Activated CD8-positive, alpha-beta memory T cell treated with anti-CD3 and anti-CD28 coated beads for 4 hours (primary cell): ENCODE measurements at places on chromosomes 16 and 17.

- DNase-seq, result no peak
These were observed 120.1 kb downstream of the CYLD start for GRCh38 chr16:50861970-50862411.

GRCh38 chr17:1630662-1631061 lies 2.0 kb upstream of the SLC43A2 start:
- no peak for DNase-seq

DNA sequence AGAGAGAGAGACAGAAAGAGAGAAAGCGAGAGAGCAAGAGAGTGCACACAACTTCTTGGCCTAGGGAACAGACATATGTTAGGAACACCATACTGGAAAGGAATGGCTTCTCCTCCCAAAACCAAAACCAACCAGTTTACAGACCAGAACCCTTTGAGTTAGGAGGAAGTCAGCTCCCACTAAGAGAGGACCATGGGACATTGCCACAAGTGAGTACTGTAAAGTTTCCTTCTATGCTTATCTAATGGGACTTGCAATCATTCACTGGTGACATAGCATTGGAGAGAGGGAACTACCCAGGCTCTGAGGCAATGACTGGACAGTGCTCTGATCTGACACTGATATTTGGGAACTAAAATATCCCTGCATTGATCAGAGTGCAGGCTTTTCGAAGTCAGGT lies 32.4 kb downstream of the TBC1D3B start:
- DNase-seq, result no peak

- DNase-seq, result peak; percentile 76
These were observed 19.1 kb upstream of the STAC2 start for GRCh38 chr17:39244600-39245570.

DNA sequence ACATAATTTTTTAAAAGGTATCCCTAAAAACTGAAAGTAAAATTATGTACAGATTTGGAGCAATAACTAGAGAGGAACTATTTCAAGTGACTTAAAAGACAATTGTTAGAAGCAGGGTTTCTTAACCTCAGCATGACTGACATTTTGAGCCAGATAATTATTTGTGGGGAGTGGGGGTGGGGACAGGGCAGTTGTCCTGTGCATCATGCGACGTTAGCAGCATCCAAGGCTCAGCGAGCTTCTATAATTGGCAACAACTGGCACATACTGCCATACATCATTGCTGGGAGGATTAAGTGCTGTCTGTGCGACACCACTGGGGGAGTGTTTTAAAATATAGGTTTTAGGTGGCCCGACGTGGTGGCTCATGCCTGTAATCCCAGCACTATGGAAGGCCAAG lies 27.1 kb downstream of the GABARAPL2 start:
- no peak for DNase-seq

DNA sequence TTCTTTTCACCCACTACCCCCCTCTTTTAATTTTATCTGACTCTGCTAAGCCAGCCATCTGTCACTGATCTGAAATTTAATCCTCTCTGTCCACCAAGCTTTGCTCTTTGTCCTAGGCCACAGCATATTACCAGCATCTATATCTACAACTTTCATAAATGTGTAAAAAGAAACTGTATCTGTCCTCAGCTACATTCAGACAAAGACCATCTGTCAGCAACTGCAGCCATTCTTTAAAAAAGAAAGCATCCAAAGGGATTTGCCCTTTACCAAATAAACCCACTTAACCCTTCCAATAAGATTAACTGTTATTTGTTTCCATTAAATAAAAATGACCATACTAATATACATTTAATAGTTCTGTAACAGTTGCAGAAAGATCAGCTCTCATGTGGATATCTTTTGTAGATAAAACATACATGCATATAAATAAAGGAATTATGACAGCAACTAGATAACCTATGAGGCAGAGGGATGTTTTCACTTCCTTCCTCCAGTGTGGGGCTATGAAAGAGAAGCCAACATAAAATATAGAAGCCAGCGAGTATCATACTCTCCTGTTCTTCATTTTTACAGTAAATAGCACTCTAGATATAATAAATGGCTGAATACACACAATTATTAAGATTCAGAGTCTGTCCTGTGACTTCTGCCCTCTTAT lies 602.5 kb upstream of the SALL1 start:
- no peak for DNase-seq

DNA sequence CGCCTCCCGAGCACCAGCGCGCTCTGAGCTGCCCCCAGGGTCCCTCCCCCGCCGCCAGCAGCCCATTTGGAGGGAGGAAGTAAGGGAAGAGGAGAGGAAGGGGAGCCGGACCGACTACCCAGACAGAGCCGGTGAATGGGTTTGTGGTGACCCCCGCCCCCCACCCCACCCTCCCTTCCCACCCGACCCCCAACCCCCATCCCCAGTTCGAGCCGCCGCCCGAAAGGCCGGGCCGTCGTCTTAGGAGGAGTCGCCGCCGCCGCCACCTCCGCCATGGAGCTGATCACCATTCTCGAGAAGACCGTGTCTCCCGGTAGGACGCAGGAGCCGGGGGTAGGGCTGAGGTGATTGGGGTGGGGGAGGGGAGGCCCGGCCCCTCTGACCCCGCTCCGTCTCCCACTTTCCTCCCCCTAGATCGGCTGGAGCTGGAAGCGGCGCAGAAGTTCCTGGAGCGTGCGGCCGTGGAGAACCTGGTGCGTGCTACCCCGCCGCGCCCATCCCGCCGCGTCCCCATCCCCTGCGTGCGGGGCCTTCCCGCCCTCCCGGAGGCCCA lies 329 bp downstream of the KPNB1 start:
- no peak for DNase-seq

GRCh38 chr16:19068237-19068815 lies 912 bp downstream of the COQ7 start:
- no peak for DNase-seq

DNA sequence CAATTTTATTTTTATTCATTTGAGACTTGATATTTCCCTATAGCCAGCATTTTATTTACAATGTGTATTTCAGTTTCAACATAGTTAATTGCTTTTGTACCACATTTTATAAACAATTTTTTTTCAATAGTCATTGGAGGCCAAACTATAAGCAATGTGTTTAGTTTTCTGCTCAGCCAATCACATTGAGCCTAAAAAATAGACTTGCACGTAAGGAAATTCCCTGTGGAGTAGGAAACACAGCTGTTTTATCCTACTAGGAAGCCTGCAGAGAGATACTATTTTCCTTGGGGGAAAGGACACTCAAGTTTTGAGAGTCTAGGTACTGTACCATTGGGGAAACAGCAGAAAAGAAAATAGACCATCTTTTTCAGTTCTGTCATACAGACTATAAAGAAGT lies 410.2 kb upstream of the GOT2 start:
- DNase-seq, result no peak

- no peak for DNase-seq
These were observed 6.2 kb downstream of the JPH3 start for GRCh38 chr16:87608400-87608985.

DNA sequence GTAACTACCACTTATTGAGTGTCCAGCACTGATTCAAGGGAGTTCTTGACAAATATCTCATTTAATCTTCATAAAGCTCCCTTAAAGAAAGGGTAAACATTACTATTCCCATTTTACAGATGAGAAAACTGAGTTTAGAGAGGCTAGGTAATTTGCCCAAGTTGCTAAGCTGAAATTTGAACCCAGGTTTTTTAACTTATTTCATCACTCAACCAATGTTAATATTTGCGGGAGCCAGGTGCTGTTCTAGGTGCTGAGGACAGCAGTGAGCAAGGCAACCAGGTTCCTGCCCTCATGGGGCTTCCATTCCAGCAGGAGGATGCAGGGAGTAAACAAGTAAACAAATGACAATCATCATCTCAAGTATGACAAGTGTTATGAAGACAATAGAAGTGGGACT lies 104.0 kb upstream of the LHX1 start:
- no peak for DNase-seq

- no peak for DNase-seq
These were observed 16.1 kb upstream of the CRHR1 start for GRCh38 chr17:45768000-45768399.

- DNase-seq, result no peak
These were observed 538.2 kb downstream of the MAF start for GRCh38 chr16:79062336-79062735.

DNA sequence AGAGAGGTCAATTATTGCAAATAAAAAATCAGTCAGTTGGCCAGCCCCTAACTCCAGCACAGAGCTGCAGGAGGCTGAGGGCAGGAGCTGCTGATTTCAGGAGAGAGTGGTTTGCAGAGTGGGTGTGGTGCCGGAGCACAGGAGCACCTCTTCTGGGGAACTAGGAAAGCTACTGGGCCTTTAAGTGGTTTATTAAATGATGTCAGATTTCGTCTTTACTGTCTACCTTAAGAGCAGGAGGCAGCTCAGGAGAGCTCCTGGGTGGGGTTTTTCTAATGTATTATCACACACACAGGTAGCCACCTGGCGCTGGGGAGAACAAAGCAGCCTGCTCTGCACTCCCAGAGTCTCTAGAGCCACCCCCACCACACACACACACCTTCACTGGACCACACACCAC lies 11.5 kb upstream of the HAS3 start:
- no peak for DNase-seq

DNA sequence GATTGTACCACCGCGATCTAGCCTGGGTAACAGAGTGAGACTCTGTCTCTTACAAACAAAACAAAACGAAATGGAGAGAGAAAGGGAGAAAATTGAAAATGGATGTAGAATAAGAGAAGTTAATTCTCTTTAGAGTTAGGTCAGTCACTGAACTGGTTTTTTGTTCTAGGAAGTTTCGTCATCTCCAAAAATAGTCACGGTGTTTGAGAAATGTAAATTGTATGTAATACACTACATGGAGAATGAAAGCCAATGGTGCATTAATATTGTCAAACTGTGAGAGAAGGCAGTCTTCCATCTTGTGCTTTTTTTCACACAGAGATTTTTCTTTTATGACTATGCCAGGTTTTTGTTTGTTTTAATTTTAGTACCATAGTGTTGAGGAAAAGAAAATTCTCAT lies 145.9 kb downstream of the BCAS3 start:
- no peak for DNase-seq

DNA sequence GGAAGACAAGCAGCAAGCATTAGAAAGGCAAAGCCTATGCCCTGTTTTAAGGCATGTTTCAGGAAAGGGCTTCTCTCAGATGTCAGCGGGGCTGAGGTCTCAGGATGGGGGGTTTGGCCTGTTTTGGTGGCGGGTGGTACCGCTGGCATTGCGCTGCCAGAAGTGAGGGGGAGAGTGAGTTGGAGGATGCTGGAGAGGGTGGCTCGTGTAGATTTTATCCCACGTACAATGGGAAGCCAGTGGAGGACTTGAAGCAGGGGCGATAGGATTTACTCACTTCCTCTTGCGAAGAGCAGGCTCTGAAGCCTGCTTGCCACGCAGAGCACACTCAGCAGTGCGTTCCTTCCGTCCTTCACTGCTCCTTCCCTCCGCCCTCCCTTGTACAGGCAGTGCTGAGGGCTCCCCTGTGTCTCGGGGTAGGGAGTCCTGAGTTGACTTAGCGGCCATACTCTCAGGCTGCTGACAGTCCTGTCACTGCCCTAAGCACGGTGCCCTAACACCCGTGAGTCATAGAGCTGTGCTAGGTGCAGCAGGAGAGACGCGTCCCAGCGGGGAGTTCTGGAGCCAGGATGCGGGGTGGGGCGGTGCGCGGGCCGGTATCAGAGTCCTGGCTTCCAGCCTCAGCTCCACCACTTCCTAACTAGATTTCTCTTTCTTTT lies 113.1 kb downstream of the SNX29 start:
- no peak for DNase-seq

DNA sequence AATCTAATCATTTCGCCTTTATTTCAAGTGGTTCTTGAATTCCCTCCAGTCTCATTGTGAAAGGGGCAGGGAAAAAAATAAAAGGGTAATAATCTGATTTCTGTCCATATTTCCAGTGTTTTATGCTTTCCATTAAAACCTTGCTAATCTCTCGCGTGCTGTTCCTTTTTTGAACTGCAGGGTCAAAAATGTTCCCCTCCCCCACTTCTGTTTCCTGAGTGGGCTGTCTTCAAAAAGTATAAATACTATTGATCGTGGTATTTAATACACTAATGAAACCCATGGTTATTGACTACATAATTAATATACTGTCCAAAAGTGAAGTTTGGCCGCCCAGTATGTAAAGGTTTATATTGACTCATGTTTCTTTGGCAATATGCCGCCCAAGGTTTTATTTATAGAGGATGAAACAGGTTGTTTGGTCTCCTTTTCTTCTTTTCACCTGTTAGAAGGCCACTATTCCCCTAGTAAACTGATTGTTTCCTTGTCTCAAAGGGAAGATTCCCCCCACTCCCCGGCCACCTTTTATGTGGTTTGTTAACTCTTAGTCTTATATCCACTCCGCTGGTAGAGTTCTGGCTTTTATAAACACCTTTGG lies 69.7 kb downstream of the RPA1 start:
- no peak for DNase-seq

DNA sequence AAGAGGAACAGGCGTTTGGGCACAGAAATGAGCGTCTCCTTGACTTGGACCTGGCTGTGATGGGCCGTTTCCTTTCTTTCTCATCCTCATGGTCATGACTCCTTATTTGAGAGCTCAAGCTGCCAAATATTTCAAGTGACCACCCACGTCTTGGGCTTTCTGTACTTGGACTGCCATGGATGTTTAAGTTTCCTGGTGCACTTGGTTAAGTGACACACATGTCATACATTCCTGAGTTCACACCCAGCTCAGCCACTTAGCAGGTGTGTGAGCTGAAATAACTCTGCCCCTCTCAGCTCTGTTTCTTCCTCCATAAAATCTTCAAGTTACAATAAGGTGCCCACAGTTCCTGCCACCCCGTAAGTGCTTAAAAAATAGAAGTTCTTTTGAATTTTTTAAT lies 114.5 kb downstream of the CLEC16A start:
- no peak for DNase-seq

GRCh38 chr17:76102944-76103273 lies 678 bp downstream of the EXOC7 start:
- no peak for DNase-seq

GRCh38 chr16:47538472-47538871 lies 77.3 kb downstream of the PHKB start:
- DNase-seq, result no peak

DNA sequence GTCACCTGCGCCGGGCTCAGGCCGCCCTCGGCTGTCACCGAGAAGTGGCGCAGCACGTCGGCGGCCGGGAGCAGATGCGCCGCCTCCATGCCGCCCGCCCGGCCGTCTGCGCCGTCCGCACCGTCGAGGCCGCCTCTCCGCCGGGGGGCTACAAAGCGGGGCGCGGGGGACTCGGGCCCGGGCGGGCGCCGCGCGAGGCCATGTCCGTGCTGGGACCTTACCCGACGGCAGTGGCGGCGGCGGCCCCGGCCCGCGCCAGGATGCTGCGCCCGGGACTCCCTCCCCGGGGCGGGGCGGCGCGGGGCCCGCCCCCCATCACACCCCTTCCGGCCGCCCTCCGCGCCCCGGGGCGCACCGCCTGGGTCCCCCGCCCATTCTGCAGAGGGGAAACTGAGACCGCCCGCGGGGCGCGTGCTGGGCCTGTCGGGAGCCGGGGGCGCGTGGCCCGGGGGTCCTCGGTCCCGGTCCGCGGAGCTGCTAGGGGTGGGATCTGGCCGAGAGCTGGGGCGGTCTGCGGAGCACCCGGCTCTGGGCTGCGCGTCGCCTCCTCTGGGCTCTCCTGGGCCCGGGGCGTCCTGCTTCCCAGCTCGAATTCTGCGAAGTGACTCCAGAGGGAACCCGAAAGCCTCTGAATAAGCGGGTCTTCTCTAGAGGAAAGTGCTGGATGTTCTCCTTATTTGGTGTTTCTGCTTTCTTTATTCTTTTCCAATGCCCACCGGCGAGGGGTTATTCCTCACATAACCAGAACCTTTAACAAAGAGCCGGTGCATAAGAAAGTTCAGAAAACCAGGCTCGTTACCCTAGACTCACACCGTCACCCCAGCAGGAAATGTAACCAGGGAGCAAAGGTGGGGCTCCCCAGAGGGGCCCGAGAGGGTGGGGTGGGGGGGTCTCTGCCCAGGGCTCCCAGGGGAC lies at the start of gene ATP2A3:
TSS of gene ATP2A3 (minus strand) at position 235 of the 915 bp plus-strand sequence. CDS start at position 89, 146 bp downstream.
- peak; percentile 39 for DNase-seq
